ENCODE measurements at places on chromosomes 3 and 15.

- DNase-seq: no peak
Observed at GRCh38 chr3:116114586-116114985, 330.7 kb downstream of the LSAMP start.

DNA sequence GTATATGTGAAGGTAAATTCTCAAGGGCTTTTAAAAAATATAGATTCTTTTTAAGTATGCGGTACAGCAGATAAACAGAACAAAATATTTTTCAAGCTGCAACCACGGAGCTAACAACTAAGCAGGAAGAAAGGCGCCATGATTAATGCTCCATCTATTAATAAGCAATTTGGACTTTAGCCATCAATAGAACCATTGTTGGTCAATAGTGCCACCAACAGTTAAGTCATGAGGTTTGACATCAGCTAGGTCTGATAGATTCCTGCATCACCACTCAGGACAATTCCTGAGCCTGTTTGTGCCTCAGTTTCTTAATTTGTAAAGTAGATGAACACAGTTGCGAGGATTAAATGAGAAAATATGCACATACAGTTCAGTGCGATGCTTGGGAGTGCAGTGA is 65.1 kb upstream of the FAM3D start:
- no peak for DNase-seq

- DNase-seq: no peak
Observed at GRCh38 chr3:115576325-115576875, 46.9 kb upstream of the GAP43 start.

DNA sequence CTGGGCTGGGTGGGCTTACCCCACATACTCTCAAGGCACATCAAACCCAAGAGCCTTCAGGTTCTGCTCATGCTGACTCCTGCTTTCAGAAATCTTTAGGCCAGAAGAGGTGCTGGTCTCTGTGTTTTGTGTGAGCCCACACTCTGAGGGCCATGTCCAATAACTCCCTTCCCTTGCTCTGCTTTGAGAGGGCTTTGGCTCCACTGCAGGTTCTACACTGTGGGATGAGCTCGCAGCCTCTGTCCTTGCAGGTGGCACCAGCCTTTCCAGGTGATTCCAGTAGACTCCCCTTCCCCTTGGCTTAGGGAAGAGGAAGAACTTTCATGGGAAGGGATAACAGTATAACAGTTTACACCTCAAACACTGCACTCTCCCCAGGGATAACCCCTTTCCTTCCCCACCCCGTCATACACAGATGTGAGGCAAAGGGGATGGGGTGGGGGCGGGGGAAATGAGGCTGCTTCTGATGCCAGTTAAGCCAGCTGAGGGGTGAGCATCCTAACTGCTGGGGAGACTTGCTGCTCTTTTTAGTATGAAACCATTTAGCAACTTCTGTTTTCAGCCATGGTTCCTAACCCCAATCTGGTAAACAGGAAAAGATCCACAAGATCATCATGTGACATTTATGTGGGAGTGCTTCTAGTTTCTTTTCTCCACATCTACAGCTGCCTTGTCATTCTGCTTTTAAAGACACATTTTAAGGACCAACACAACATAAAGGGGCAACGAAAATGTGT is 262.4 kb downstream of the SLC9A9 start:
- DNase-seq: no peak

- DNase-seq: no peak
Observed at GRCh38 chr3:71563827-71564226, 19.7 kb downstream of the FOXP1 start.

- DNase-seq: no peak
Observed at GRCh38 chr15:61743345-61743909, 316.8 kb downstream of the VPS13C start.

- DNase-seq: no peak
Observed at GRCh38 chr3:171835116-171835515, 8.0 kb upstream of the TMEM212 start.

DNA sequence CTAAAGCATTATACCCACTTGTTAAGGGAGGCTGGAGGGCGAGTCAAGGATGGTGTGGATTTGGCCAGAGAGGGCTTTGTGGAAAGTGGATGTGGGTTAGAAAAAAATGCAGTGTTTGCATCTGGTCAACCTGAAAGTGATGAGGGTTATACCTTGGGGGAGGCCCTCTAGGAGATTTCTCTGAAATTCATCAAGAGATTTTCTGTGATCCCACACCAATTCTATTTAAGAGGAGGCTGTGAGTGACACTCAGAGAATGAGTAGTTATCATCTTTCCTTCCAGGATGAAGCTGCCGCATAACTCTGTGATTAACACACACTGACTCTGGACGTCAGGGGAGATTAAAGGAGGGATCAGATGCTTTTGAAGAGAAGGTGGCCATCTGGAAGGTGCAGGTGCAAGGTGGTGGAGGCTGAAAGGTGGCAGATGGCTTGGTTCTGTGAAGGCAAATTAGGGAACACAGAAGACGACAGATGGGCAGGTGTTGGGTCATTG is 54.8 kb downstream of the ANAPC13 start:
- no peak for DNase-seq

GRCh38 chr3:151076626-151077025 is 8.8 kb upstream of the MED12L start:
- DNase-seq: no peak

DNA sequence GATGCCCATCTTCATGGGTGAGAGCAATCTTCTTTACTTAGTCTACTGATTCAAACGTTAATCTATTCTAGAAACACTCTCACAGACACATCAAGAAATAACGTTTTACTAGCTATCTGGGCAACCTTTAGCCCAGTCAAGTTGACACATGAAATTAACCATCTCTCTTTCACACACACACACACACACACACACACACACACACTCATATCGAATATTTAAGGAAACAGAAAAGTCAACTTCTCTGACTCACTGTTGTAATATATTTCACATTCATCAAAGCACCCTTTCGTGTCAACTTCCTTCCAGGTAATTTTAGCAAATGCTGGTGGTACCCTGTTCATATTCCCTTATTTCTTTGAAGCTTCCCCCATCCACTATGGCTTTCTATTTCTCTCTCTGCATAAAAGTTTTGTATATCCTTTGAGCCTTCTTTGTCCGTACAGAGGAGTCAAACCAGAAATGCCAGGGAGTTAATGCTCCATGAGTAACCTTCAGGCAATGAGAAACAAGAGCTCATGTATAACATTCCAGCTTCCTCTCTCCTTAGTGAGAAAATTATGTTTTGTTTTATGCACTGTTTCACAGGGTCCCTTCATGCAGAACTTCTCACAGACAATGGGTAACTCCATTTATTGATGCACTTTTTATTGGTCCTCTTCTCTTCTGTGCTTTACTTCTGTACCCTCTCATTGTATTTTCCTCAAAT is 335.5 kb upstream of the CBLB start:
- no peak for DNase-seq

DNA sequence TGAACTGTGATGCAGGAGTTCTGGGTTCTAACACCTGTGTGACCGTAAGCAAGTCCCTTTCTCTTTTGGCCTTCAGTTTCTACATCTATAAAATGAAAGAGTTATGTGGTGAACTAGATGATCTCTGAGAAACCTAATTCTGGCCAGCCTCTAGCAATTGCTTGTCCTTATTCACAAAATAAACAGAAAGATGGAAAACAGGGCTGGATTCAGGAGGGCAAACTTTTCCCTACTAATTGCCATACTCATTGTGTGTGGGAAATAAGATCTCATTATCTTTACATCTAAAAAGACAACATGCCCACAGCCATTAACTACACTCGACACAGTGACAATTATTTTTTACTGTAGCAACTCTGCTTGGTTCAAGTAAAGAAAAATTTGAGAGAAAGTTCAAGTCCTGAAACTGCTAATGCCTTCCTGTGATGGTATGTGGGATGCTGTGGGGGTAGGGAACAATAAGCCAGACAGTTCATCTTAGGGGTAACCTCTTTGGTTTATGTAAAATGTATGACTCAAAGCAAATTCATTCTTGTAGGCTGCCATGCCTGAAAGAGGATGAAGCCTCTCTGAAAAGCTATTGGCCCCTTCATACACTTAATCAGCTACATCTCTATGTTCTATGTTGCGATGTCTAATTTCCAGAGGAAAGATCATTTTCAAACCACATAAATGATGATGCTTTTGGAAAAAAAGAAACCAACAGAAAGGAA is 177.6 kb upstream of the BCL6 start:
- DNase-seq: no peak

GRCh38 chr3:160768031-160768430 is 12.0 kb downstream of the PPM1L start:
- no peak for DNase-seq
